ENCODE measurements at places on chromosomes 6 and 20. TPM values are rescaled to one million over a fixed set of nuclear protein-coding genes. Genes with fewer than 3 reads are reported as not detected.

Gene DDO
- 0.50 TPM for total RNA-seq

- peak; percentile 59 for DNase-seq
These were observed 128.7 kb upstream of the TRAF3IP2 start for GRCh38 chr6:111734068-111735061.

GRCh38 chr6:69881322-69882151, 15.2 kb downstream of the COL19A1 start:
- DNase-seq, result no peak

Gene DLK2
- not detected for total RNA-seq

Gene STK38
- total RNA-seq, result 105 TPM

DNA sequence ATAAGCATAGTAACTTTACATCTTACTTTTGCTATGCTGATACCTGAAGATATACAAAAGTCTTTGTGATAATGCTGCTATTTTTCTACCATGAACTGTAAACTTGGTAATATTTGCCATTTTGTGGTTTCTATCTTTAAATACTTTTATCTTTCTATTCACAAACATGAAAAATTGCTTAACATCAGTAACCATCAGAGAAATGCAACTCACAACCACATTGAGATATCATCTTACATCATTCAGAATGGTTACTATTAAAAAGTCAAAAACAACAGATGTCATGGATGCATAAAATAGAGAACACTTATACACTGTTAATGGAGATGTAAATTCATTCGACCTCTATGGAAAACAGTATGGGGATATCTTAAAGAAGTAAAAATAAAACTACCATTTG, 112.0 kb downstream of the TRDN start:
- DNase-seq, result no peak

DNA sequence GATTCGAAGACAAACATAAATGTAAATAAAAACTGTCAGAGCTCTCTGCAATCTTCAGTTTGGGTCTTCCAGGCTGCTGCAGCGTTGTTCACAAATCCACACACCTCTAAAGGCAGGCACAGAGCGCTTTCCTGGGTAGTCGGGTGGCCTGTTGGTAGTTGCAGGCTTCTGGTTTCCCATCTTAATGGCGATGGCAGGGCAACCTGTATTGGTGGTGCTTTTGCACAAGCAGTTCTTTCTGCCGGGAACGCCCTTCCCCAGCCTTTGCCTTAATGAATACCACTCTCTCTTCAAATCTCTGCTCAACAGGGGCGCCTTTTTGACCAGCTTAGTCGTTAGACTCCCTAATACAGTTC, 723 bp upstream of the IFT52 start:
- DNase-seq, result no peak

DNA sequence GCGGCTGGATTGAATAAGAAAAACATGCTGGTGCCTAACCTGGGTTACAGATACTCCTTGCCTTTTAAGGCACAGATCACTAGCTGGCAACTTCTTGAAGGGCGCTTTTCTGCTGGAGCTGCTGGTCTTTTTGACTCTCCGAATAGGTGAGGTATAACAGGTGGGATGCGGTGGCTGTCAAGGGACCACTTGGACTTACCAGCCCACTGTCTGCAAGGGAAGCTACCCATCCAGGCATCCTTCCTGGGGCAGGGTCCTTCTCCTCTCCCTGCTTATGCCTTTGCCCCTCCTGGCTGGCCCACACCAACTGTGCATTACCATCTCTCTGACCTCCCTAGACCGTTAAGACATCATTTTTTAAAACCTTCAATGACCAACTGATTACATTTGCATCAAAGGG, 57.4 kb downstream of the NPEPL1 start:
- no peak for DNase-seq

DNA sequence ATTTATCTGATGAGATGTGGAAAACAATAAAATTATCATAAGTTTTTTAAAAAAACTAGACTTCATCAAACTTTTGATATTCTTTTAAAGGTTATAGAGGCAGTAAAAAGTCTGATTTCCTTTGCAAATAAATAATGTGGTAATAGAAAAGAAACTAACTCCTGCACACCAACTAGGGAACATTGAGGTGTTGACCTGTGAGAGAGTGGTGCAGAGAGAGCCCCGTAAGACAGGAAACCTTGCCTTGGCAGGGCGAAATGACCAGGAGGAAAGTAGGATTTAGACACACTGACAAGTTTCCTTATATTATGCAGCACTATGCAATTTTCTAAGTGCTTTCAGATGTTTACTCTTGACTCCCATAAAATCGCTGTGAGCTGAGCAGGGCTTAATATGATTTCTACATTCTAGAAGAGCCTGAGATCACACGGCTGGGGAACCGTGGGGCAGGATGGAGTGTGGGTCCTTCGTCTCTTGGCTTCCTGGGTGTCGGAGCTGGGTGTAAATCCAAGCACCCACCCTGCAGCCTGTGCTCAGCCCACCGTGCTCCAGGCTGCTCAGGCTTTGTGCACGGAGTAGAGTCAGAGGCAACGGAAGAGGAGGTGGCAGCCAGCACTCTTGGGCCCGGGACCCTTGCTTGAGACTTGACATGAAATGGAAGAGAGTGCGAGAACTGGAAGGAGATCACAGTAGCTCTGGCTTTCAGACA, 61.3 kb upstream of the FOXQ1 start:
- no peak for DNase-seq

DNA sequence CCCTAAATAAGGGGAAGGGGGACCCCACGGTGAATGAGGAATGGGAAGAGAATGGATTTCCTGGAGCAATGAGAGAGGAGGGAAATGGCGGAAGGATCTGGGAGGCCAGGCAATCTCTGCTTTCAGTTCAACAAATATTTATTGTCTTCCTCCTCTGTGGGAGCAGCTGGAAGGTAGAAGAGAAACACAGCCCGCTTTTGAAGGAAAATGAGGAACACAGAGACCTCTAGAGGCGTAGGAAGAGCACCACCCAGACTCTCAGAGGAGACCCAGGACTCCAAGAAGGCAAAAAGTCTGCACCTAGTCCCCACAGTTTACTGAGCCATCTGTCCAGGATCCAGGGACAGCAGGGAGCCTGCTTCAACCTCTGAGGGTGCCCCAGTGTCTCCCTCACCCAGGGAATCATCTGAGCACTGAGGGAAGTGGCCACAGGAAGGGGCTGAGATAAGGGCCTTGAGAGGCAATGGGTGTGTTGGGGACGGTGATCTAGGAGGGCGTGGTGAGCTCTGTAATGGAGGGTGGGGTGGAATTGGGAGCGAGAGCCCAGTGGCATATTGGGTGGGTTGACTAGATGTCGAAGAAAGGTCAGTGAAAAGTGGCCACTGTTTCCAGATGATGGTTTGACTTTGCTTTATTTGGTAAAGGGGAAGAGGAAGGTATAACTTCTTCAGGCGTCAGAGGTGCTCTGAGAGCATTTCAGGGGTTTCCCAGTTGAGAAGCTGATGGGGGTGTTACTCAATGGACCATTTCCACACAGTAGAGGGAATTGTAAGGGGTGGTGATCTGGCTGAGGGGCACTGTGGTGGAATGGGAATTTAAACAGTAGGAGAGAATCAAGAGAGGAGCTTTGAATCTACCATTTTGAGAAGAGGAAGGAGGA, 610 bp downstream of the PSORS1C1 start:
- peak; percentile 53 for DNase-seq

GRCh38 chr20:50594231-50594590, 84.0 kb downstream of the PTPN1 start:
- no peak for DNase-seq

DNA sequence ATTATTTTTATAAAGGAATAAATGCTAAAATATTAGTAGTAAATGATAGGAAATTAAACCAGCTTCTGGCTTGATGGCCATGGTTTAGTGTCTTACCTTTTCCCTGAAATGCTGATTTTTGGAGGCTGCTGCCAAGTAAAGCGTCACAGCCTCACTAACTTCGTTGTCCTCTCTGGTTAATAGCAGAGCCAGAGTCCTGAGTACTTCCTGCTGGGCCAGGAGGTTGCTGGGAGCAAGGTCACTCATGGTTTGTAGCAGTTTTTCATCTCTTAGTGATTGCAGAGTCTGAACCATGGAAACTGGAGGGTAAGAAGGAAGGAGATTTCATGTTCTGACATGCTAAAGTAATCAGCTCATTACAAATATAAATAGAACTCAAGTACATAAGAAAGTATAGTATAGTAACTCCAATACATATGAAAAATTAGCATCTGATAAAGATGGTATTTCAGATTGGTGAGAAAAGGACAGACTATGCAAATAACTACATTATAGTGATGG, 26.5 kb upstream of the ARMH2 start:
- DNase-seq, result no peak

GRCh38 chr6:88238065-88238464, 71.9 kb upstream of the CNR1 start:
- peak; percentile 38 for DNase-seq

Gene DOK5
- total RNA-seq, result not detected

Gene PSMB1
- 103 TPM for total RNA-seq

GRCh38 chr6:131950767-131951575, at the start of gene CCN2:
TSS of gene CCN2 (minus strand) at chr6:131951372. CDS start at chr6:131951172, 200 bp downstream.
- no peak for DNase-seq

DNA sequence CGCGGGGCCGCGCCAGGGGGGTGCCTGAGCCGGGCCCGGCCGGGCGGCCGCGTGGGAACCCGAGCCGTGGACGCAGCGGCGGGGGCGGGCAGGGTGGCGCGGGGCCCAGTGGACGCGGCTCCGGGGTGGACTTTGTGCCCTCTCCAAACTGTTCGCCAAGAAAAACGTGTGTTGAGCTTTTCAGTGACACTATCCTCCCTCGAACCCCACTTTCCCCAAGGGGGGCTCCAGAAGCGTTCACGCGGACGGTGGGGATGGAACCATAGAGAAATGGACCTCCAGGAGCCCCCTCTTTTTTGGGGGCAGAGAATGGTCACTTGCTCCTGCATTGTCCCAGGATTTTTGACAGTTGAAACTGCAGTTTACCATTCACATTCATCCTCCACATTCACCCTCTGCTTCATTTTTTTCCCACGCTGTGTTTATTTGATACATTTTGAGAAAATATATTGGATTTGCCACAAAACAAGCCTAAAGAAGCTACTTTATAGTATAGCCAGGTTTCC, 2.9 kb upstream of the HIVEP1 start:
- no peak for DNase-seq

Gene MAS1
- total RNA-seq, result not detected

- no peak for DNase-seq
These were observed 10.2 kb downstream of the TAAR1 start for GRCh38 chr6:132648828-132649227.

DNA sequence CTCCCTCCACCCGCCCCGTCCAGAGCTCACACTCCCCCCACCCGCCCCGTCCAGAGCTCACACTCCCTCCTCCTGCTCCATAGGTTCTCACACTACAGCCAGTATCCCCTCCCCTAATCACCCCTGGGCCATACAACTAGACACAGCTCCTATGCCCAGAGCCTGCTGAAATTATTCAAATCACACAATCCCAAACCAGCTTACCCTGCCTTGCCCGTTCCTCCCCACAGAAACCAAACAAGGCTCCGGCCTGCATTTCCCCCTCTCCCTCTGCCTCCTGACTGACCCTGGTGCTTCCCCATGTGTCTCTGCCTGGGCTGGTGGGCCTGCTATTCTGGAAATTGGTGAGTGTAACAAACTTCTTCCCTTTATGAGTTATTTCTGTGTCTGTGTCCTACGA, 18.6 kb downstream of the SLC2A4RG start:
- DNase-seq, result no peak

GRCh38 chr6:23055523-23055922, 486.2 kb downstream of the HDGFL1 start:
- DNase-seq, result no peak

DNA sequence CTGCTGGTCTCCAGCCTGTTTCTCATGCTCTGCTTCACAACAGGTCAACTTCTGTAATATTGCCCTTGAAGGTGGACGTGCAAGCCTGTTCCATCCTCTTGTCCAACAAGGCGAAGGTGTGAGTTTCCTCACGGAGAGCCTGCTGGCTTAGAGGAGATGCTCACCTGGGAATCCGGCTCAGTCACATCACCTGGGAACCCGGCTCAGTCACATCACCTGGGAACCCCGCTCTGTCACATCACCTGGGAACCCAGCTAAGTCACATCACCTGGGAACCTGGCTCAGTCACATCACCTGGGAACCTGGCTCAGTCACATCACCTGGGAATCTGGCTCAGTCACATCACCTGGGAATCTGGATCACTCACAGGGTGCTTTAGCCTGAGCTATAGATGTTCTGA, 230.1 kb downstream of the ERMARD start:
- no peak for DNase-seq

Gene HLA-DPA1
- 135 TPM for total RNA-seq
